8988T (cell line): ENCODE measurements at places on chromosomes 2 and 18.

DNA sequence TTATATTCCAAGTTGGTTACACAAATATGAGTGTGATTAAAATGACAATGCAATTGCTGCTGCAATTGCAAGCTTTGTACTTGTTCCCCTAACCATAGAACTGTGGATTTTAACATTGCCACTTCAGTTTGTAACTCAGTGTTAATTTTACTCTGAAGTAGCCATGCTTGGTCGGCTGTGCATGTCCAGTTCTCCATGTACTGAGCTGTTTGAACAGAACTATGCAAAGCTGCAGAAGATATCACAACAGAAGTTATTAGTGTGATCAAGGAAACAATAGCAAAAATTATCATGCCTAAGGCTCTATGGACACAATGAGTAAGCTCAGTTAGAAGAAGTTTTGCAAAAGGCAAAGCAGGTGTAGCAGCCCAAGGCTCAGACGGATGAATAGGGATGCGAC, 45.3 kb downstream of the CXCR4 start:
- no peak for DNase-seq

DNA sequence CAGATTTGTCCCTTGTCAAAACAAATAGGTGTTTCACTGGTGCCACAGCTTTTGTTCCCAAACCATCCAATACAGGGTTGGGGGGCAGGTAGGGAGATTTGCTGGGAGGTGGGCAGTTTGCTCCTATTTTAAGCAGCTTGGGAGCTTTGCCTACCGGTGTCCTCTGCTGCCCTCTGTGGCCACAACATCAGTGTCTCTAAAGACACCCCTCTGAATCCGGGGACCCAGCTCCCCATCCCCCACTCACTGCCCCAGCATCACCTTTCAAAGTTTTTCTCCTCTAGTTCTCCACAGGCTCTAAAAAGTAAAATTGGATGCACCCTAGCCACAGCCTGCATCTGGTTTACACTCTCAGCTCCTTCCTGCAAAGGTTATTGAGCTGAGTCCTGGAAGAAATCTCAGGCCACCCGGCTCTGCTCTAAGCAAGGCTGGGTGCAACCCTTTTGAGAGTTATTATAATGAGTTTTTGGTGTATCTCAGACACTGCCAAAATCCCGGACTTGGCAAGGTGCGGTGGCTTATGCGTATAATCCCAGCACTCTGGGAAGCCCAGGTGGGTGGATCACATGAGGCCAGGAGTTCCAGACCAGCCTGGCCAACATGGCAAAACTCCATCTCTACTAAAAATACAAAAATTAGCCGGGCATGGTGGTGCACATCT, 2.9 kb upstream of the EPAS1 start:
- DNase-seq, result peak; percentile 63

DNA sequence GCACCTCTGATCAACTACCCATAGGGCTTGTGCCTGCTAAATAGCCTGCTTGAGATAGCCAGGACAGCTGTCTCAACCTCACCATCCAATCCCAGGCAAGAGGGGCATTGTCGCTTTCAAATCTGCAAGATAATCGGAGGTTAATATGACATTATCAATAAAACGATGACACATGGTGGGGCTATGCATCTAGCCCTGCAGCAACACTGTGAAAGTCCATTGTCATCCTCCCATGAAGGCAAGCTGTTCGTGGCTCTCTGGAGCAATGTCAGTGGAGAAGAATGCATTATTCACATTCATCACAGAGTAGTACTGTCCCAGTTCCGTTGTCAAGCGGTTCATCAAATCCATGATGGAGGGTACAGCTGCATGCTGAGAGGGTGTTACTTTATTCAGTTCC, 18.9 kb upstream of the KLHL23 start:
- DNase-seq, result no peak

- no peak for DNase-seq
Observed at GRCh38 chr2:238843476-238843875, 4.4 kb upstream of the TWIST2 start.

- DNase-seq, result no peak
Observed at GRCh38 chr2:127166231-127166860, 53.8 kb downstream of the CYP27C1 start.

GRCh38 chr2:137523931-137524330, 440.3 kb upstream of the HNMT start:
- DNase-seq, result no peak
